ENCODE measurements at places on chromosomes 7 and 10. TPM values are rescaled to one million over a fixed set of nuclear protein-coding genes. Genes with fewer than 3 reads are reported as not detected.

Gene LLCFC1
- not detected for total RNA-seq

DNA sequence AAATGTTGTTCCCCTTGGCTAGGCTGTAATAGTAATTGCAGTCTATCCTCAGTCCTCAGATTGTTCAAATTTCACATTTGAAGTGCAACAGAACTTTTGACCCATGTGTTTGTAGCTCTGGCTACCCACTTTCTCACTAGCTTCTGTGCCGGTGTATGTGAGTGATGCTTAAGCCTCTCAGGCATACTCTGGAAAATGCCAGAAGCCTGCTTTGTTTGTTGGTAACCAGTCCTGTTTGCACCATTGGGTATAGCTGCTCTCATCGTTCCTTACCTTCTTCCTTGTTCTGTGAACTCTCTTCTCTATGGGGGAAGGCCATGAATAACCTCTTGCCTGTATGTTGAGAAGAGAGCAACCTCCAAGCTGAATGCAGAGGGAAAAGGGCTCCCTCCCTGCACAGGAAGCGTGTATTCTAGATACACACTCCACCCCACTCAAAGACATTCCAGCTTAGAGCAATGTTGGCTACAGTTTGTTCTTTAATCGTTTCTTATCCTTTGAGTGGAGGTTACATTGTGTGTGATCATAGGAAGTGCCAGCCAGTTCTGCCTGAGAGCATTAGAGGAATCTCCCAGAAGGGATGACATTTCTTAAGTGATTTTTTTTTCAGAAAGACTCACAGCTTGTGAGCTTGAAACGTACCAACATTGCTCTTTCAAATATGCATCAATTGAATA is 40.5 kb downstream of the C1QL3 start:
- no peak for DNase-seq

DNA sequence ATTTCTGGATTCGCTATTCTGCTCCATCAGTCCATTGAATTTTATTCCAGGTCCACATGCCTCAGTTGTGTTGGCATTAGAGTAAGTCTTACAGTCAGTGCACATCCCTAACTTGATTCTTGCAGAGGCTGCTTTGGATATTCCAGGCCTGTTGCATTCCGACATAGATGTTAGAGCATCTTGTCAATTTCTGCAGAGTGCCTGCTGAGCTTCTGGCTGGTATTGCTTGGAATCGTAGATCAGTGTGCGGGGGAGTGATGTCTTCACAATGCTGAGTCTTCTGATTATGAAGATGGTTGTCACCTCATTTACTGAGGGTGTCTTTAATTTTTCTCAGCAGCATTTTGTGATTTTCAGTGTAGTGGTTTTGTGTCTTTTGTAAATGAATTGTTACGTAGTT is 45.2 kb downstream of the INPP5A start:
- no peak for DNase-seq

GRCh38 chr7:14690075-14690474 is 212.5 kb downstream of the DGKB start:
- DNase-seq: no peak

Gene ZNF365
- total RNA-seq: 1.6 TPM

Gene MYL10
- total RNA-seq: 1.1 TPM

DNA sequence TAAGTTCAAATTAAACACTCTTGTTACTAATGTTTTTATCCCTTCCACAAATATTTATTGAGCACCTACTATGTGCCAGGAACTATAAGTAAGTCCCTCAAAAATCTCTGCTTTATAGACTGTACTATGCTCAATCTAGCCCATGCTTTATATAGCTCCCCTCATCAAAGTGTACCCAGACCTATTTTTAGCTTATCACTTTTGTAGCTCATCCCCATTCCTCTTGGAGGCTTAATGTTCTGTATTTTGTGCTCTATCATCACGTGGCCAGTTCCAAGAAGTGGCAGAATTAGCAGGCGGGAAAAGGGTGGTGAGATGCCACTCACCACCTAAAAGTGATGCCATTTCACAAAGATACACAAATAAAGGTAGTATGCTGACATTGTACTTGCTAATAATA is 138.1 kb upstream of the BET1 start:
- DNase-seq: no peak

Gene CDC123
- 131 TPM for total RNA-seq

- DNase-seq: peak; percentile 80
Measured at GRCh38 chr10:109852475-109853037, 70.8 kb downstream of the XPNPEP1 start.

- DNase-seq: no peak
Measured at GRCh38 chr7:15600298-15600697, 38.5 kb upstream of the AGMO start.

GRCh38 chr10:86753051-86753450 is 3.4 kb upstream of the BMPR1A start:
- no peak for DNase-seq

DNA sequence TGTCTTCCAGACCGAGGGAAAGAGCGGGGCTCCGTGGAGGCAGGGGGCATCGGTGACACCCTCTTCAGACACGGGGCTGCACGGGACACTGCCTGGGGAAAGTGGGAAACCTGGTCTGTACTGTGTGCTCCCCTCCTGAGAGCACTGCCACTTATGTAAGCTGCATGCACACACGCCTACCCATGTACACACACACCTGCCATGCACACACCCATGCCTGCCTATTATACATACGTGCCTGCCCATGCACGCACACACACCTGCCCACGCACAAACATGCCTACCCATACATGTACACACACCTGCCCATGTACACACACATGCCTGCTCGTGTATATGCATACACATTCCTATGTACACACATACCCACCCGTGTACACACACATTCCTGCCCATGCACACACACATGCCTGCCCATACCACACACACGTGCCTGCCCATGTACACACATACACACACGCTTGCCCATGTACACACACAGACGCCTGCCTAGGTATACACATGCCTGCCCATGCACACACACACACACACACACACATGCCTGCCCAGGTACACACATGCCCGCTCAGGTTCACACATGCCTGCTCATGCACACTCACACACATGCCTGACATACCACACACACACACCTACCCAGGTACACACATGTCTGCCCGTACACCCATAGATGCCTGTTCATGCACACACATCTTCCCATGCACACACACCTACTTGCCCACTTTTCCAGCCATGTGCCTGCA is 35.5 kb upstream of the CALN1 start:
- no peak for DNase-seq

- DNase-seq: no peak
Measured at GRCh38 chr10:18179891-18180290, 39.7 kb downstream of the CACNB2 start.

DNA sequence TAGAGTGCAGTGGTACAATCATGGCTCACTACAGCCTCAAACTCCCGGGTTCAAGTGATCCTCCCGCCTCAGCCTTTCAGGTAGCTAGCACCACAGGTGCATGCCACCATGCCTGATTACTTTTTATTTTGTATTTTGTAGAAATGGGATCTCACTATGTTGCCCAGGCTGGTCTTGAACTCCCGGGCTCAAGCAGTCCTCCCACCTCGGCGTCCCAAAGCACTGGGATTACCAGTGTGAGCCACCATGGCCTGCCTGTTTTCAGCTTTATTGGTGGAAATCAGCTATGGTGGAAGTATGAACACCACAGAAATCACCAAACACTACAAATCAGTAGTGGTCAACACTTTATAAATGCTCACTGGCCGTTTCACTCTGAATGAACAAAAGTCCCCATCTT is 299.9 kb upstream of the LYZL1 start:
- DNase-seq: no peak

Gene SPDYE9
- total RNA-seq: not detected

DNA sequence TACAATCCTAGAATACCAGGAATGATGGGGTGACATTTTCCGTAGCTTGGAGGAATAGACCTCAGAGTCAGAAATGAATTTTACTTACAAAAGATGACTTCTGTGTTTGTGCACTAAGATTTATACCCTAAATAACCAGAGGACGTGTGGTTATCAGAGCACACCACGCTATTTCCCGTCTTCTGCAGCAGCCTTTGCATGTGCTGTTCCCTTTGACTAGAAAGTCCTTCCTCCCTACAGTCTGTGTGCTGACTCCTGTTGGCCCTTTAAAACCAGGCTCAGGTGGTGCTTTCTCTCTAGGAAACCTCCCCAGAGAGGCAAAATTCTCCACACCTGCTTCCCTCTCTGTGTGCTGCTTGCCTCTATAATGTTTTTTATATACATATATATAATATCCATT is 73.3 kb upstream of the SMNDC1 start:
- no peak for DNase-seq

DNA sequence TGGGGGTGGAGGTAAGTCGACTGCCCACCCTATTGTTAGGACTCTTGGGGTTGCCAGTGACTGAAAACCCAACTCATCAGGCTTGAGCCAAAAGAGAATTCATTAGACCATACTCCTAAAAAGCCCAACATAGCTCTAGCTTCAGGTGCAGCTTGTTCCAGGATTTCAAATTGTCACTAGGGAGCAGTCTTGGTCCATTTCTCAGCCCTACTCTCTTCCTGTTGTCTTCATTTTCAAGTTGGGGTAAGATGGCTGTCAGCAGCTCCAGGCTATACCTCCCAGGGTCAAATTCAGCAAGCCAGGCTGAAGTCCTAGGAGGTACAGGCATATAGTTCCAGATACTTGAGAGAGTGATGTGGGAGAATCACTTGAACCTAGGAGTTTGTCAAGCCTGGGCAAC is 14.9 kb upstream of the COL13A1 start:
- peak; percentile 48 for DNase-seq

- DNase-seq: no peak
Measured at GRCh38 chr7:13603016-13603415, 386.4 kb downstream of the ETV1 start.

DNA sequence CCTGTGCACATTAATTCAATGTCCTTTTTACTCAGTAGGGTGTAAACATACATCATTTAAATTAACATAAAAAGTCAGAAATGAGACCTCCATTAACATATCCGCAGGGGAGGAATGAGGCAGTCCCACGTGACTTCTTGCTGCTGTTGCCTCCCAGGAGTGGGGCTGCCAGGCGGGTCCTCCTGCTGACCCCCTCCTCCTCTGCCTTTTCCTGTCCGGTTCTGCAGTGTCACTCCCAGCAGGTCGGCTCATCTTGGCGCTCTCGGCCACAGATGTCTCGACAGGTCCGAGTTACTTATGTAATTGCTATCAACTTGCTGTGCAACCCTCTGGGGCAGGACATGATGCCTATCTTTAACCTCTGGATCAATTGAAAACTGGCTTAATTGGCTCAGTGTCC is 329.6 kb downstream of the GALNT17 start:
- DNase-seq: no peak

GRCh38 chr10:95284807-95285206 is 6.0 kb downstream of the PDLIM1 start:
- no peak for DNase-seq

Gene C10orf53
- not detected for total RNA-seq

DNA sequence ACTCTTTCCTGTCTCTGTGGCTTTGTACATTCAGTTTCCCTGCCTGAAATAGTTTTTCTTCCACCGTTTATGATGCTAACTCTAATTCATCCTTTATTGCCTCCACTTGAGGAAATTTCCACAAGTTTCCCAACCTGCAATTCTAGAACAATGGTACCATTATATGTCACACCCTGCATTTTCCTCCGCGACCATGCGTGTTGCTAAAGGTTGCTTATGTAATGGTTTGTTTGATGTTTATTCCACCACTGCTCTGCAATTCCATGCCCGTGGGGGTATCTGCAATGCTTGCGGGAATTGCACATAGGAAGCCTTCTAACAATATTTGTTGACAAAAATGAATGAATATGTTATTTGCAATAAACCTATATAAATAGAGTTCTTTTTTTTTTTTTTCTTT is 69.5 kb upstream of the ST8SIA6 start:
- peak; percentile 84 for DNase-seq

- DNase-seq: no peak
Measured at GRCh38 chr7:41024126-41024525, 678.8 kb downstream of the INHBA start.

DNA sequence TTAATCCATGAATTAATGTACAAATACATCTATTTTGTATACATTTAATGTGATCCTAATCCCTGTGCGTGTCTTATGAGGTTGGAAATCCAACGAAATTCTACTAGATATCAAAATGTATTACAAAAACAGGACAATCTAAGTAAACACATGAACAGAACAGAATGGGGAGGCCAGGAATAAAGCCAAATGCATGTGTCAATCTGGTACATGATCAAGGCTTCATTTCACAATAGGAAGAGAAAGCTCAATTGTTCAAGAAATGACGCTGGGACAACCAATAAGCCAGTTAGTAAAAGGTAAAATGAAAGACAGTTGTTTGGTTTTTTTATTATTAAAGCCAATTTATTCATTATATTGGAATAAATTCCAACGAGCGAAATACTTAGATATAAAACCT is 83.0 kb downstream of the COL13A1 start:
- DNase-seq: no peak

DNA sequence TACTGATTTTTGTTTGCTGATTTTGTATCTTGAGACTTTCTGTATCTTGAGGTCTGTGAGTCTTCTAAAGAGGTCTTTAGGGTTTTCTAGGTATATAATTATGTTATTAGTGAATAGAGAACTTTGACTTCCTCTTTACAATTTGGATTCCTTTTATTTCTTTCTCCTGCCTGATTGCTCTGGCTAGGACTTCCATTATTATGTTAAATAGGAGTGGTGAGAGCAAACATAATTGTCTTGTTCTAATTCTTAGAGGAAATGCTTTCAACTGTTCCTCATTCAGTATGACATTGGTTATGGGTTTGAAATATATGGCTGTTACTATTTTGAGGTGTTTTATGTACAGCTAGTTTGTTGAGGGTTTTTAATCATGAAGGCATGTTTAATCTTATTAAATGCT is 308.0 kb upstream of the TEX47 start:
- no peak for DNase-seq

- DNase-seq: no peak
Measured at GRCh38 chr7:21939136-21939857, 6.4 kb downstream of the CDCA7L start.

Gene CDHR3
- 3.1 TPM for total RNA-seq

GRCh38 chr10:34789966-34790506 is 25.1 kb downstream of the PARD3 start:
- DNase-seq: no peak

Measured in SK-MEL-5 (cell line).